ENCODE measurements at places on chromosomes 12 and 14.

DNA sequence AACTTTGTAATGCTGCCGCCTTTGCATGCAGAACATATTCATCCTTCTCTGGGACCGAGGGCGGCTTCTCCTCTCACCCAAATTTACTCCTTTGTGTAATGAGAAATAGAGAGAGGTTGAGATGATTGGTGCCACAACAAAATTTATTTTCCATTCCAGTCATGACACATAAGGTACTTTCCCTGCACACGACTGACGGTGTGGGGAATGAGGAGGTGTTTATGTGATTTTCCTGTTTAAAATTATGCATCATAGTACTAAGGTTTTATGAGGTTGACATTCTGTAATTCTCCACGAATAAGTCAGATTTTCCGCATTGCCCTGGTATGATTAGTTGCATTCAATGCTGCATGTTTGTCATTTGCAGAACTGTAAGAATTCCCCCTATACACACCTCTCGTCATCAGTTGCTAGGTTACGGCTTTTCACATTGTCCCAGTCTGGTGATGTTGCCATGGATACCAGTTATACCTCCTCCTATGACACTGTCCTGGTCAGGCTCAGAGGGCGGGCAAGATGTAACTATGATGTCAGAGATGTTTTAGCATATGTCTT, 23.1 kb downstream of the BICDL1 start:
- DNase-seq = no peak

DNA sequence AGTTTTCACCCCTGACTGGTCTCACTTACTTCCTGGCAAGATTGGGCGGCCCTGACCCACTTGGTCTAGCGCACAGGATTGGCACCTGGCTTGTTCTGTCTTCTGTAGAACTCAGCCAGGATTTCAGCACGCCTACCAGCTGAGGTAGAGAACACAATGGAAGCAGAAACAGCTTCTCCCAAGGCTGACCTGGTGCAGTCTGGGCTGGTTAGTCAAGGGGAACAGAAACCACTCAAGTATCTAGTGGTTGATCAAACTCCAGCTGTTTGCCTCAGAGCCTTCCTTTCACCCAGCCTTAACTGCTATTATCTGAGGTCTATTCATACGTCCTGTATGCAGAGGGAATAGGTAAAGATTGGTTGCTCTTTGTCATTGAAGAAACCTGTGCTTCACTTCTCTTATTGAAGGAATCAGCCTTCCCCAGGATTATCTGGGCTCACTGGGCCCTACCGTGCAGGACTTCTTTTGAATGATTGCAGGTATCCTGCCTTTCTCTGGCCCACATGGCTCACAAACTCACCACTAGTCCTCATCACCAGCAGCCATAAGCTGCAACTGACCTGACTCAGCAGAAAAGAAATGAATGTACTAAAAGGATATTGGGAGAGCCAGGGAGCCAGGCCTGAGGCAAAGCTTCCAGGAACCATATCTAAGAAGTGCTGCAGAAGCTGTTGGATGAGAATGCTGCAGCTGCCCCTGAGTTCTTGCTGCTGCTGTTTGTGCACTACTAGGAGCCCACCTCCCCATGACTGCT, 2.5 kb upstream of the PLEKHD1 start:
- DNase-seq = no peak

GRCh38 chr14:50040401-50040775, 76.0 kb downstream of the VCPKMT start:
- DNase-seq = peak; percentile 47

GRCh38 chr12:42237853-42238239, 202 bp downstream of the YAF2 start:
- peak; percentile 62 for DNase-seq

DNA sequence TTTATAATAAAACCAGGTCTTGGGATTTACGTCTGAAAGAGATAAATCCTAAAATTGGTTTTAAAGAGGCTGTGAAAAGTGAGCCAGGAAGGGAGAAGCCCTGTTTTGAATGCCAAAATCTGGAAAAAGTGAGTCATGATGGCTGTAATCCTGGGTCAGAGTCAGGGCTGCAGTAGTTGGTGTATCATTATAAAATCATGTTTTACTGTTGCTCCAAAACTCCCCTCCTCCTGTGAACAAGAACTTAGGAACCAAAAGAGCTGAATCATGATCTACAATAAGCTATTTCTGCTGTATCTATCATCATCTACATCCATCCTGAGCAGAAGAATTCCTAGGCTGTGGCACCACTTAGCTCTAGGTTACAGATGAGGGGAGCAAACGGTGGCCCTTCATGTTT, 79.3 kb downstream of the LMO3 start:
- DNase-seq = peak; percentile 57

GRCh38 chr12:109504068-109504467, 26.6 kb downstream of the UBE3B start:
- no peak for DNase-seq

DNA sequence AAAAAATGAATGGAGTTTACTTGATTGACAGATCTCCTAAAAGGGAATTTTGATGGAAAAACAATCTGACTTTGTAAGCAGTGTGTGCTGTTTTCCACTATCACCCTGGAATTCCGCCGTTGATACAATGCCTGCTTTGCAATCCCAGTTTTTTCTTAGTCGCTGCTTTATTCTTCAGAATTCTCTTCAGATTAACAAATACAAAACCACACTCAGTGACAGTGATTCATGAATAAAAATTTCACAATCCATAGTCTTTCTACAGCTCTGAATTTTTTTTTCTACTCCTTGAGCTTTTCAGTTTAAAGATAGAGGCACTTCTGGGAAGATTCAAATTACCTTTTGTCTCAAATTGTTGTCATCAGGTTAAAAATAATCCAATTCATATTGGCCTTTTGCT, 44.6 kb upstream of the KITLG start:
- peak; percentile 63 for DNase-seq

DNA sequence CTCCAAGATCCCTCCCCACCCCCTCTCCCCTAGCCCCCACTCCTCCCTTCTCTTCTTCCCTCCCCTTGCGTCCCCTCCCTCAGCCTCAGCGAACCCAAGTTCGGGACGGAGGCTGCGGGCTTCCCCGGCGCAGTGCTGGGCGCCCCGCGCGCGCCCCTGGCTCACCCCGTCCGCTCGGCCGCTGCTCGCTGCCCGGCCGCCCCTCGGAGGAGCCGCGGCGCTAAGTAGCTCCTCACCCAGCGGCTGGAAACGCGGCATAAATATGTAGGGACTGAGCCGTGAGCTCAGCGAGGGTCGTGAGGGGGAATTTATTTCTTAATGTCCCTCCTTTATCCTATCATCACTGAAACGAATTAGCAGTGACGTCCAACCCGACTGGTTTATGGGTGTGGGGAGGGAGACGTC, at the start of gene NOS1:
TSS of gene NOS1 (minus strand) at position 280 of the 405 bp plus-strand sequence. CDS start 30,557 bp downstream, outside the sequence.
- no peak for DNase-seq

- DNase-seq = no peak
Measured at GRCh38 chr12:49190974-49191373, 2.1 kb upstream of the TUBA1A start.

DNA sequence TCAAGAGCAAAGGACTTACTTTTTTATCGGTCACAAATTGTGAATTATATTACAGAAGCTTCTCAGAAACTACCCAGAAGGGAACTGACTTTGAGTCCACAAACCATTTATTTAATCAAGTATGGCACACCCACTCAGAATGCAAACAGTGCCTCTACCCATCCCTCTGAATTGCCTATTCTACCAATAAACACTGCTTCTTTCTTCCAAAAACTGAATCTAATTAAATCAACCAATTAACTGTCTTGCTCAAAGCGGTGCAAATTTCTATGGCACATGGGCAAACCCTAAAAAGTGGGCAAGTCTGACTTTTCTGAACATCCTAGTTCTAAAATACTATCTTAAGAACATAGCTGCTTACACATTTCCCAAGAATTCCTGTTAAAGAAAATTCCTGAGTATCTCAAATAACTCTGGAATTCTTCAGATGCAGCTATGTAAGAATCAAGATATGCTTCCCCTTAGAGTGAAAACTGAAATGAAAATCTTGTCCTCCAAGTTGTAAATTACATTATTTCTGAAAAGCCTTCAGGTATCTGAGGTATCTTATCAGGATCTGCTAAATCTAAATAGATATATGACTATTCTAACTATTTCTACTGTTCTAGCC, 4.3 kb downstream of the SPTLC2 start:
- DNase-seq = peak; percentile 41

DNA sequence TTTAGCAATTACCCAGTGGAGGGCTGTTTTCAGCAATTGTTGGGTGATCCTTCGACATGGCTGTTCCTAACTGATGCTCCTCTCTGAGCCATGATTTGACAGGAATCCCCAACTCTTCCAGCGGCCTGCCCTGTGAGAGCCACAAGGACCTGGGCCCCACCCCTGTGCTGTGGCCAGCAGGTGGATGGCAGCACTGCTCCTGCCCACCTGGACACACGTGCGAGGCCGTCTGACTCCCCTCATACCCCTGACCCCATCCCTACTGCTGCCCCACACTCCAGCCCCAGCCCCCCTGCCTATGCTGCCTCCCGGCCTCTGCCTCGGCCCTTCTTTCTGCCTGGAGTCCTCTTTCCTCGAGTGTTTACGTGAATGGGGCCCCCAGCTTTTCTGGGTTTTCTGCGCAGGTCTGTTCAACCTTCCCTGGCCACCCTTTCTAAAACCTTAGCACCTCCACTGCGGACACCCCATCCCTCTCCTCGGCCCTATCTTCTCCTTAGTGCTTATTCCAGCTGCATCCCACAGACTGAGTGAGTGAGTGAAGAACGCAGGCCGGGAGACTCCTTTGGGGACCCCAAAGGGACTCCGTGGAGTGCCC, 111.4 kb downstream of the DICER1 start:
- DNase-seq = no peak

- DNase-seq = no peak
Measured at GRCh38 chr14:44971459-44971858, 9.5 kb downstream of the TOGARAM1 start.

All from GM03348 (cell line).